Cardiac ventricle fibroblast (primary cell): ENCODE measurements at places on chromosomes 11 and 22. TPM values are rescaled to one million over a fixed set of nuclear protein-coding genes. Genes with fewer than 3 reads are reported as not detected.

Gene CDON
- 17.8 and 22.9 TPM in 2 replicates for total RNA-seq

Gene FDXACB1
- 1.5 and 2.5 TPM in 2 replicates for total RNA-seq

Gene LDLRAD3
- 26.8 and 34.0 TPM in 2 replicates for total RNA-seq

Gene VPREB1
- total RNA-seq, result not detected in 2 replicates

Gene KRTAP5-3
- not detected in 2 replicates for total RNA-seq

Gene MPZL3
- total RNA-seq, result 0.05 and 0.06 TPM in 2 replicates
